ENCODE measurements at places on chromosomes 3 and 15.

- no peak for DNase-seq
These were observed 13.5 kb downstream of the PTPRG start for GRCh38 chr3:61574854-61575253.

GRCh38 chr3:158200955-158201354 lies 91.1 kb downstream of the RSRC1 start:
- no peak for DNase-seq

DNA sequence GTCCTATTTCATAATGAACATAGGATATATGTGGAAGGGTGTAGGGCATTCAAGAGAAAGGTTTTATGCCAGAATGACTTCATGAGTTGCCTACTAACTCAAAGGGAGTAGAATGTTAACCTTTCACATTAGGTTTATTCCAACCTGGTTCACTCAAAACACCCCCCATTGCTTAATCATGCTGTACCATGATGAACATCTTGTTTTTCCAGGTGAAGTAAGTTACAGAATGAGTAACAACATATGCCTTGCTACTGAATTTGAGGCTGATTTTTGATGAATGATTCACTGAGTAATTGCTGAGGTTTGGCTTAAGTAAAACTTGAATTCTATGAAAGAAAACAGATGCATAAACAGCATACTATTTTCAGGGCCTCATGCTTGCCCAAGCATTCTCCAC lies 5.9 kb upstream of the CLDN16 start:
- no peak for DNase-seq

GRCh38 chr15:95192923-95193322 lies 961.6 kb downstream of the MCTP2 start:
- DNase-seq = no peak

GRCh38 chr3:108953210-108953609 lies 469 bp downstream of the GUCA1C start:
- DNase-seq = no peak

GRCh38 chr3:84223512-84223911 lies 735.3 kb upstream of the CADM2 start:
- DNase-seq = no peak

- DNase-seq = no peak
These were observed 3.9 kb downstream of the FBXO45 start for GRCh38 chr3:196572389-196572788.

DNA sequence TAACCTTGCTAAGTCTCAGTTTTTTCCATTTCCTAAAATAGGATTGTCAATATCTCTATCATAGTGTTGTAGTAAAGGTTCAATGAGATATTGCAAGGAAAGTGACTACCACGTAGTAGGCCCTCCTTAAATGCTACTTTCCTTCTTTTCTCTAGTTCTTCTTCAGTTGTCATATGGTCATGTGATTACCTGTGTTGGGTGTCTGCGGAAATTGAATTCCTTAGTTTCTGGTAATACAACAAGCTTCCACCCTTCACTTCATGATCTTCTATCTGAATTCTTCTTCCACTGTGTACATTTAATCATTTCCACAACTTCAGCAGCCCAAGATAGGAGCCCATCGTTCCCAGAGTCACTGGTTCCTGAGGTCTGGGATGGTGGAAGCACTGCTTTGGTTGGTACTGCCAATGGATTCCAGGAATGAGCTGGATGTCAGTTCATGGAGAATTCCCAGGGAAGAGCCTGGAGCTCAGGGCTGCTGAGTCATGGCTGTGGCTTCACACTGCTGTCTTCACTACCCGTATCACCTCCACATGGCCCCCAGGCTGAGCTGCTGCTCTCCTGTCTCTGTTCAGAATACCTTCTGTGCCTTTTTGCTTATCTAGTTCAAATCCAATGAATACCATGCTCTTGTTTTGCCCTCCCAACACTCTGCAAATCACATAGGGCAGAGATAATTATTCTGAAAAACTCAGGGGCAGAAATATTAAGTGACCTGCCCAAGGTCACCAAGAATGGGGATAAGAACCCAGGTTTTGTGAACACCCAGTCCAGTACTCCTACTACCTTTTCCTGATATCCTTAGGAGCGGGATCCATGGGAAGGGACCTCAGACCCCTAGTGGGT lies 98.6 kb downstream of the RPL39L start:
- no peak for DNase-seq

GRCh38 chr3:98343647-98344507 lies 9.8 kb upstream of the OR5K4 start:
- no peak for DNase-seq

DNA sequence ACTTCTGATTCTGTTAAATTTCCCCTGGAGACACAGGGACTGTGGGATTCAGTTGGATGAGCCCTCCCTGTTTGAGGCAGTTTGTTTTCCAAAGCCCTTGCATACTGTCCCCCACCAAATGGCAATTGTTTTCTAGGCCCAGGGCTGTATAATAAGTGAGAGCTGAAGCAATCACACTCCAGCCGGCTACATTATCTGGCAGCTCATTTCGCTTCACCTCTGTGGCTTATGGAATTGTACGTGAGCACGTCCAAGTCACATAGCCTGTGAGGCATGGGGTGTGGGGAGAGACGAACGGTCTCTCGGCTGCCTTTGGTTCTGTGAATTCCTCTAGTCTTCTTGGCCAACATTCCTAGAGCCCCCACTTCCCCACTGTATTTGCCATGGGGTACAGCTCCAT lies 10.7 kb downstream of the RBP2 start:
- DNase-seq = no peak

GRCh38 chr15:68372291-68372811 lies 59.6 kb downstream of the ITGA11 start:
- no peak for DNase-seq

GRCh38 chr3:125679258-125679657 lies 84.0 kb upstream of the OSBPL11 start:
- no peak for DNase-seq

DNA sequence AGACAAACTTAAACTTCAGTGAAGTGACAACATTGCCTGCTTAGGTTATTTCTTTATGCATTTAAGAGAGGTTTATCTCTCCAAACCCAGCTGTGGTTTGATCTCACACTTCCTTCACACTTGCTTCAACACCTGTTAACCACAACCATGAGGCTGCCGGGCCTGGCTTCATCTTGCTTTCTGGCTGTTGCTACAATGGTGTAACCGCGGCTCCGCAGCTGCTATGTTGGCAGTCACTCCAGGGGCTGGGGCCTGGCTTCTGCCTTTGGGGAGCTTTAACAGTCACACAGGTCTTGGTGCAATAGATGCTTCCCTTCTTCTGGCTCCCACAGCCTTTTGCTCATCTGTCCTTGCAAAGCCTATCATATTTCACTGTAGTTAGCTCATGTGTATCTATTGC lies 72.9 kb upstream of the MNS1 start:
- peak; percentile 0 for DNase-seq

All from stimulated activated naive CD4-positive, alpha-beta T cell treated with Interleukin-2 at 50 U/mL for 16 hours (primary cell).